ENCODE measurements at places on chromosomes 13 and 19.

- DNase-seq, result no peak
Measured at GRCh38 chr19:33390101-33390907, 16.8 kb downstream of the CEBPG start.

- no peak for DNase-seq
Measured at GRCh38 chr13:23626700-23627099, 56.5 kb downstream of the TNFRSF19 start.

- no peak for DNase-seq
Measured at GRCh38 chr19:38047049-38047438, 140.0 kb downstream of the SIPA1L3 start.

GRCh38 chr13:43776006-43776405, 10.8 kb downstream of the ENOX1 start:
- DNase-seq, result no peak

GRCh38 chr19:35901854-35902661, at the start of gene HCST:
Gene HCST (plus strand): TSS chr19:35902529. CDS start chr19:35902594, 65 bp downstream.
- DNase-seq, result no peak

GRCh38 chr13:33472446-33472845, 186.9 kb upstream of the STARD13 start:
- DNase-seq, result no peak

DNA sequence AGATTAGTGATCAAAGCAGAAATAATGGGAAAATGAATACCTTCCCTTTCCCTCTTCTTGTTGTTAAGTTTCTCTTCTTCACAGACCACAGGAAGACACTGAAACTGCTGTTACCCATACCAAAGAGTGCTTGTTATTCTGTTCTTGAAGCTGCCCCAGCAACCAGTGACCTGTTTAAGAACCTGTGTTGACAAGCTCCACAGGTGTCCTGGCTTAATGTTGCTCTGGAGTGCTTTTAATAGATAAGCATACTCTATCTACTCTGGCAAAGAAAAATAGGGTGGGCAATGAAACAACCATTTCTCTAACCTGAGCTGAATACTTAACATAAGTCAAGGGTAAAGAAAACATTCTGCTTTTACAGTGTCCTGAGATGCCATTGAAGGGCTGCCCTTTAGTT, 506.7 kb upstream of the GPC6 start:
- no peak for DNase-seq

- DNase-seq, result peak; percentile 26
Measured at GRCh38 chr19:30403203-30403985, 31.2 kb downstream of the ZNF536 start.

GRCh38 chr19:1254081-1254527, 5.7 kb downstream of the MIDN start:
- DNase-seq, result no peak
